ENCODE measurements at places on chromosomes 11 and 22.

DNA sequence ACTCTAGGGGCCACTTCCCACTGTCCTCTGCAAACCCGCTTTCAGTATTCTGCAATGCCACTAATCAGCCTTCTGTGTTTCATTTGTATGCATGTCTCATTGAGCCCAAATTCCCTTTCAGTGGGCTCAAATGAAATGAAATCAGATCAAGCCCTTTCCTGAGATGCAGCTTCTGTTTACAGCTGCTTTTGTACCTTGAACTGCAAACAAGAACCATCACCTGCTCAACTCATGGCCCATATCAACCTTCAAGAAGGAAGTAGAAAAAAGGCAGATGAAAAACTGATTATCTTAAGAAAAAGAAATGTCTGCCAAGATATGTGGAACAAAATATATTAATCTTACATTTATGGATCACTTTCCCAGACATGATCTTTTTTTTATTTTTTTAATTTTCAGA, 141.1 kb upstream of the ARHGAP42 start:
- no peak overlapping the region for H3K4me3 ChIP-seq
- no peak for ATAC-seq
- no peaks in the 10 kb centered on the region for H3K36me3 ChIP-seq
- H3K27me3 ChIP-seq, result no peaks in the 10 kb centered on the region

GRCh38 chr11:16925561-16926065, 88.6 kb downstream of the PLEKHA7 start:
- peak overlapping the region; percentile 89 for H3K27ac ChIP-seq
- peaks cover 9% of the 10 kb centered on the region for H3K27me3 ChIP-seq
- peak overlapping the region; percentile 95 for H3K4me3 ChIP-seq
- ATAC-seq, result peak; percentile 63
- H3K36me3 ChIP-seq, result peaks cover 20% of the 10 kb centered on the region
- peaks cover 41% of the 10 kb centered on the region for H3K4me1 ChIP-seq

DNA sequence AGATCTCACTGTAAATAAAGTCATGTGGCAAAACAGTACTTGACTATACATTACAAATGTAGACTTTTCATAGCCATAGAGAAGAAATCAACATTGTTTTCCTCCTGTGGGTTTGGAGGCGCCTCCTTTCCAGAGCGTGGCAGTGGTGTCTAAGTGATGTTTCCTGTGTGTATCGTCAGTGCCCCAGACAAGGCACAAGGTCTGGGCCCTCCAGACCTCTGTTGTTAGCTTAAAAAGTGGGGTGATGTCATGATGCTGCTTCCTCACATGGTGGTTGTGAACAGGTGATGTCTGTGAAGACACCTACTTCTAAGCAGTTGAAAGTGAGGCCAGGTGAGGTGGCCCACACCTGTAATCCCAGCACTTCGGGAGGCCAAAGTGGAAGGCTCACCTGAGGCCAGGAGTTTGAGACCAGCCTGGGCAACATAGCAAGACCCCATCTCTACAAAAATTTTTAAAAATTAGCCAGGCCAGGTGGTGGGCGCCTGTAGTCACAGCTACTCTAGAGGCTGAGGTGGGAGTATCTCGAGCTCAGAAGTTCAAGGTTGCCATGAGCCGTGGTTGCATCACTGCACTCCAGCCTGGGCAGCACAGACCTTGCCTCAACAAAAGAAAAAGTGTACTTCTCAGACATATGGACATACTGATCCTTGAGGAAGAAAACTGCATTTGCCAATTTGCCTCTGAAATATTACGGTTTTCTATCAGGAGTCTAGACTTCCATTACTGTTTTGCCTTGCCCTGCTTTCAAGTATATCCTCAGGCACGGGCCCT, 15.7 kb downstream of the NUP50 start:
- H3K4me3 ChIP-seq, result no peak overlapping the region
- no peak overlapping the region for H3K27ac ChIP-seq
- peaks cover 64% of the 10 kb centered on the region for H3K36me3 ChIP-seq
- ATAC-seq, result no peak
- no peaks in the 10 kb centered on the region for H3K27me3 ChIP-seq

GRCh38 chr22:26318975-26319374, 110.1 kb upstream of the ASPHD2 start:
- no peaks in the 10 kb centered on the region for H3K36me3 ChIP-seq
- ATAC-seq, result no peak
- no peak overlapping the region for H3K27ac ChIP-seq
- H3K4me1 ChIP-seq, result no peaks in the 10 kb centered on the region

DNA sequence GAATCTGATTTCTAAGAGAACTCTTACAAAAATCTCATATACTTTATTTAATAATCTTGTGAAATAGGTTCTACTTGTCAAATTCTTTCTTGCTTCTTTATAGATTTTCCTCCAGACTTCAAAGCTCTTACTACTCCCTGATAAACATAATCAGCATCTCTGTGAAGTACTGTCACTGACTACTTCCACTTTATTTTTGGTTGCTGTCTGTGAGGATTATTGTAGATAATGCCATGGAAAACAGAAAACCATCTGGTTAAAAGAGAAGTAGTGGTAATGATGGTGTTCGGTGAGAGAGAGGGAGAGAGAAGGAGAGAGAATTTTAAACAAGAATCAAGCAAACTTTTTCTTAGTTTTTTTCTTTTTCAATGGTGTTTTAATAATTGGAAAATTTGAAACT, 152.3 kb downstream of the TMEM135 start:
- H3K4me3 ChIP-seq, result no peak overlapping the region
- H3K4me1 ChIP-seq, result peaks cover 1% of the 10 kb centered on the region
- no peak for ATAC-seq
- no peaks in the 10 kb centered on the region for H3K27me3 ChIP-seq
- H3K36me3 ChIP-seq, result peaks cover 15% of the 10 kb centered on the region
- H3K27ac ChIP-seq, result no peak overlapping the region

- peaks cover 21% of the 10 kb centered on the region for H3K4me1 ChIP-seq
- H3K4me3 ChIP-seq, result no peak overlapping the region
- no peaks in the 10 kb centered on the region for H3K27me3 ChIP-seq
- H3K36me3 ChIP-seq, result no peaks in the 10 kb centered on the region
- H3K27ac ChIP-seq, result peak overlapping the region; percentile 58
Measured at GRCh38 chr11:95455228-95455970, 224.4 kb upstream of the SESN3 start.

DNA sequence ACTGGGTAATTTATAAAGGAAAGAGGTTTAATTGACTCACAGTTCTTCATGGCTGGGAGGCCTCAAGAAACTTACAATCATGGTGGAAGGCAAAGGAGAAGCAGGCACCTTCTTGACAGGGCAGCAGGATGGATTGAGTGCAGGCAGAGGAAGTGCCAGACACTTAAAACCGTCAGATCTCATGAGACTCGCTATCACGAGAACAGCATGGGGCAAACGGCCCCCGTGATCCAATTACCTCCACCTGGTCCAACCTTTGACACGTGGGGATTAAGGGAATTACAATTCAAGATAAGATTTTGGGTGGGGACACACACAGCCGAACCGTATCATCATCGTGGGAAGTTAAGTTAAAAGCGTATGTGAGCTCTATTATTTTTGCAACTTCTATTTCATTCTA, 71.4 kb upstream of the SYN3 start:
- H3K27me3 ChIP-seq, result peaks cover 11% of the 10 kb centered on the region
- no peak for ATAC-seq
- no peaks in the 10 kb centered on the region for H3K4me1 ChIP-seq

DNA sequence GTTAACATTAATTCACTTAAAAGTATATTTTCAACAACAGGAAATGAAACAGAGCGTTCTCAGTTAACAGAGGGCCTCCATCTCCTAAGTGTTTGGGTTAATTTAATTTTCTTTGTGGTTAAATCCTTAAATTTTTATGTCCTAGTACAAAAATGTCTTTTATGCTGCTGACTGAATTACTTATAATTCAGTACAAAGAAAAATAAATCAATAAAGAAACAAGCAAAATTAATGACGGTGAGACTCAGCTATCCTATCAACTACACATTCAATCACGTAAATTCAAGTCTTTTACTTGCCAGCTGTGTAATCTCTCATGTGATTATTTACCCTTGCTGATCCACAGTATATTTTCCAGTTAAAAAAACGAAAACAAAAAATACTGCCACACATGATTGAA, 81.4 kb downstream of the BBOX1 start:
- H3K4me1 ChIP-seq, result no peaks in the 10 kb centered on the region
- H3K36me3 ChIP-seq, result no peaks in the 10 kb centered on the region
- ATAC-seq, result no peak
- H3K4me3 ChIP-seq, result no peak overlapping the region

DNA sequence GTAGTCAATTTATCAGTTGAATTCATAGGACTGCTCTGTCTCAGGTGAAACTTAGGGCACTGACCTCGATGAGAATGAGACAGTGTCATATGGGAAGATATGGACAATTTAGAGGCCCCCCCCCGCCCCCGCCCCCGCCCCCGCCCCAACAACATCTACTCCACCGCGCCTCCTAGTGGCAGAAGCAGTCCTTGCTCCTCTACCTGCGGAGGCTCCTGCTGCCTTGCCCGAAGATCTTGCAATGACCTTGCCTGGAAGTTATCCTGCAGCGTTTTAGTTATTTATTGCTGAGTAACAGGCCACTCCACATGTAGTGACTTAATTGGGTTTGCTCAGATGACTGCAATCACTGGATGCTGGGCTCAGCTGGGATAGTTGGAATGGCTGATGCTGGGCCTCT, 15.2 kb downstream of the SERPINH1 start:
- ATAC-seq, result no peak
- H3K27ac ChIP-seq, result peak overlapping the region; percentile 50
- peaks cover 8% of the 10 kb centered on the region for H3K36me3 ChIP-seq
- H3K4me3 ChIP-seq, result no peak overlapping the region
- peaks cover 10% of the 10 kb centered on the region for H3K27me3 ChIP-seq

DNA sequence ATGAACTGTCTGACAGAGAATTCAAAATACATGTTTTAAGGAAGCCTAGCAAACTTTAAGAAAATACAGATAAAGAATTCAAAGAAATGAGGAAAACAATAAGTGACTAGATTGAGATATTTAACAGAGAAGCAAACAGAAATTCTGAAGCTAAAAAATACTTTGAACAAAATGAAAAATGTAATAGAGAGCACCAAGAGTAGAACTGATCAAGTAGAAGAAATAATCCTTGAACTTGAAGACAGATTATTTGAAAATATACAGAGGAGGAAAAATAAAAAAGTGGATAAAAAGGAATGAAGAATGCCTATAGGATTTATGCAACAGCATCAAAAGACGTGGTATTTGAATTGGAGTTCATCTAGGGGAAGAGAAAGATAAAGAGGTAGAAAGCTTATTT, 101.9 kb upstream of the OR4B1 start:
- no peak overlapping the region for H3K27ac ChIP-seq
- no peak overlapping the region for H3K4me3 ChIP-seq
- no peak for ATAC-seq
- peaks cover 38% of the 10 kb centered on the region for H3K36me3 ChIP-seq

DNA sequence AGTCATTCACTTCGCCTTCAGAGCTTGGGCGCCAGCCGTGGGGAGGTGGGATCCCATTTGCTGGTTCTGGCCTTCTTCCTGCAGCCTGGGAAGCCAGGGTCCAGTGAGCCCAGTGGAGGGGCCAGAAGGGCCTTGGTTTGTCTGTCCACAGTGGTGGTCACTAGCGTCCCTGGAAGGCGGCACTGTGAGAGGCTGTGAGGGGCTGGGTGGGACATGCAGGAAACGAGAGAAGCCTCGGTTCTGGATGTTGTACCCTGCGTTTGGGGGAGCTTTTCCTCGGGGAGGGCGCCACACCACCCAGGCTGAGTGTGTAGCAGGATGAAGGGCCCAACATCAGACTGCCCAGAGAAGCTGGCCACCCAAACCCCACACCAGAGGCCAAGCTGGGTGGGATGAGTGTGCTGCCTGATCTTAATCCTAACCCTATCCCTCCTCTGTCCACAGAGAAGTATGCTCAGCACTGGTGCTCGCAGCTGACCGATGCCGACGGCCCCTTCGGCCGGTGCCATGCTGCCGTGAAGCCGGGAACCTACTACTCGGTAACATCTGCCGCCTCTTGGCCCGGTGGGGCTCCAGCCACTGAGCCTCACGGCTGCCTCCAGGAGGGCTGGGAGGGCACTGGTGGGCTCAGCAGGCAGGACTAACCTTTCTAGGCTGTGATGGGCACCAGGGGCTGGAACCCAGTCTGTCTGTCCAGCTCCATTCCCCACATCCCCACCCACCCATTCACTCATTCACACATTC, 14.4 kb downstream of the MUC5AC start:
- peaks cover 8% of the 10 kb centered on the region for H3K27me3 ChIP-seq
- H3K27ac ChIP-seq, result no peak overlapping the region
- H3K36me3 ChIP-seq, result no peaks in the 10 kb centered on the region
- H3K4me3 ChIP-seq, result no peak overlapping the region
- no peaks in the 10 kb centered on the region for H3K4me1 ChIP-seq
- ATAC-seq, result no peak

- H3K27me3 ChIP-seq, result peaks cover 6% of the 10 kb centered on the region
- H3K4me1 ChIP-seq, result peaks cover 15% of the 10 kb centered on the region
- H3K4me3 ChIP-seq, result no peak overlapping the region
- ATAC-seq, result no peak
Measured at GRCh38 chr11:32107647-32108046, 16.8 kb downstream of the RCN1 start.

GRCh38 chr11:34810107-34810562, 106.0 kb downstream of the APIP start:
- H3K36me3 ChIP-seq, result peaks cover 6% of the 10 kb centered on the region
- no peak for ATAC-seq
- H3K4me1 ChIP-seq, result no peaks in the 10 kb centered on the region
- peaks cover 30% of the 10 kb centered on the region for H3K27me3 ChIP-seq
- no peak overlapping the region for H3K27ac ChIP-seq

DNA sequence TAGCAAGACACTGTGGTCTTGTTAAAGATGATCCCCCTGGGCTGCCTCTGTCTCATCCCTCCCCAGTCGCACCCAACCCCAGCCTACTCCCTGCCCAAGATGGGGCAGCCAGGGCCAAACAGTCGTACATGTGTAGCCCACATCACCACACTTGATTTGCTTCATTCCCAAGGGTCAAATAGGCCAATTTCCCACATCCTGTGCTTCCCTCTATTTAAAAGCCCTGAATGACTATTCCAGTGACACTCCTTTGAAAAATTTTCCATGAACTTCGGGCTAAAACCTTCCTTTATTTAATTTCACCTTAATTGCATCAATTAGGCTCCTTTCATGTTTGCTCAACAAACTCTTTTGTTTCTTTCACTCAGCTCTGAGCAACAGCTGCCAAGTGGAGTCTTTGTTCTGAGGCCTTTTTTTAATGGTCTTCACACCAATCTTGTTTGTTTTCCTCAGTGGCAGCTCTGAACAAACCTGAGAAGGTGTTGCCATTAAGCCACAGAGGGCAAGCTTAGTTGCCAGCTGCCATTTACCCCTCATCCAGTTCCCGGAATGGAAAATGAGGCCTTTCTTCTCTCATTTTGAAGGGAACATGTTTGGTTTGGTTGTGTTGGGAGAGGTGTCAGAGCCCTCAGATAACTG, 126.9 kb downstream of the APIP start:
- no peaks in the 10 kb centered on the region for H3K4me1 ChIP-seq
- no peaks in the 10 kb centered on the region for H3K36me3 ChIP-seq
- no peak overlapping the region for H3K27ac ChIP-seq
- no peak overlapping the region for H3K4me3 ChIP-seq

- H3K4me1 ChIP-seq, result peaks cover 5% of the 10 kb centered on the region
- H3K4me3 ChIP-seq, result no peak overlapping the region
- no peaks in the 10 kb centered on the region for H3K36me3 ChIP-seq
- no peak overlapping the region for H3K27ac ChIP-seq
- peak; percentile 40 for ATAC-seq
Measured at GRCh38 chr22:32354360-32355351, 3.0 kb upstream of the RFPL3 start.

- H3K36me3 ChIP-seq, result no peaks in the 10 kb centered on the region
- no peak overlapping the region for H3K27ac ChIP-seq
- ATAC-seq, result no peak
Measured at GRCh38 chr11:19628018-19628417, 84.6 kb upstream of the NAV2 start.

GRCh38 chr11:72609045-72609444, 65.2 kb downstream of the PDE2A start:
- peaks cover 40% of the 10 kb centered on the region for H3K27me3 ChIP-seq
- H3K4me3 ChIP-seq, result no peak overlapping the region
- no peak overlapping the region for H3K27ac ChIP-seq
- H3K4me1 ChIP-seq, result peaks cover 24% of the 10 kb centered on the region
- no peak for ATAC-seq
